ENCODE measurements at places on chromosomes 7 and 10.

DNA sequence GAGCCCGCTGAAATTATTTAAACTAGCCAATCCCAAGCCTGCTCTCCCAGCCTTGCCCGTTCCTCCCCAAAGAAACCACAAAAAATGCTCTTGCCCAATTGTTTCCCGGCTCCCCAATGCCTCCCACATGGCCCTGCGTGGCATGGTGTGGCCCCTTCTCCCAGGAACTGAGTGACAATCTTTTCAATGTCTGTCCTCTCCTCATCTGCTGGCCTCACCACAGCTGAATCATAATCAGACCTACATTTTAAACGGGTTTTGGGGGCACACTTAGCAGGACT lies 201.5 kb downstream of the PRPF18 start:
- no peak for DNase-seq

- peak; percentile 21 for DNase-seq
These were observed 556.5 kb upstream of the LRRN3 start for GRCh38 chr7:110534241-110534931.

GRCh38 chr7:9657257-9657656 lies 1223.8 kb downstream of the NXPH1 start:
- DNase-seq, result no peak

GRCh38 chr10:15200626-15201025 lies 32.1 kb upstream of the NMT2 start:
- DNase-seq, result no peak

DNA sequence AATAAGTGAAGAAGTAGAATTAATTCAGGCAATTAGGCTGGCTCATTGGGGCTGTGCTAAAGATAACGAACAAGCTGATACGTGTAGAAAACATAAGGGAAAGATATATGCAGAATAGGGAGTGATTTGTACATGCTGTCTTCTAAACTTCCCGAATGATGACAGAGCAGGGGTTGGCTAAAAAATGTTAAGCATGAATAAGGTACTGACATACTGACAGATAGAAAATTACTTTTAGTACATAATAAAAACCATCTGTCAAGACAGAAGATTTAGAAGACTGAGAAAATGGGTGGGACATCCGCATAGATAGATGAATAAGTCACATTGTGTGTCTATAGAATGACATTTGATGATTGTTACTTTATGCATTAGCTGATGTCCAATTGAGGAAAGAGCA lies 158.8 kb upstream of the ZNF804B start:
- DNase-seq, result no peak

DNA sequence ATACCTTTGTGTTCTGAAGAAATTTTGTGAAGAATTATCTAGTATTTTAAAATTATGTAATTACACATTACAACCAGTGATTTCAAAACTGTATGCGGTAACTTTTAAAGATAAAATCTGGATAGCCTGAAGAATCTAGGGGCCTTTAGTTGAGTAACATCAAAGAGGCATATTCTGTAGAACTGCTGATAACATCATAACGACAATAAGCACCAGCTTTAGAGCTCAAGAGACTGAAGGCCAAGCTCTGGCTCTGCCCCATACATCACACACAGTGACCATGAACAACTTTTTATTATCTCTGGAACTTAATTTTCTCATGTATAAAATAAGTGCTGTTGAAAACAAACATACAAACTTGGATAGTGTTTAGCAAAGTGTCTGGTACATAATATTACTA lies 121.1 kb upstream of the RHOBTB1 start:
- DNase-seq, result no peak

- no peak for DNase-seq
These were observed 560.8 kb upstream of the FZD8 start for GRCh38 chr10:36202881-36203280.

DNA sequence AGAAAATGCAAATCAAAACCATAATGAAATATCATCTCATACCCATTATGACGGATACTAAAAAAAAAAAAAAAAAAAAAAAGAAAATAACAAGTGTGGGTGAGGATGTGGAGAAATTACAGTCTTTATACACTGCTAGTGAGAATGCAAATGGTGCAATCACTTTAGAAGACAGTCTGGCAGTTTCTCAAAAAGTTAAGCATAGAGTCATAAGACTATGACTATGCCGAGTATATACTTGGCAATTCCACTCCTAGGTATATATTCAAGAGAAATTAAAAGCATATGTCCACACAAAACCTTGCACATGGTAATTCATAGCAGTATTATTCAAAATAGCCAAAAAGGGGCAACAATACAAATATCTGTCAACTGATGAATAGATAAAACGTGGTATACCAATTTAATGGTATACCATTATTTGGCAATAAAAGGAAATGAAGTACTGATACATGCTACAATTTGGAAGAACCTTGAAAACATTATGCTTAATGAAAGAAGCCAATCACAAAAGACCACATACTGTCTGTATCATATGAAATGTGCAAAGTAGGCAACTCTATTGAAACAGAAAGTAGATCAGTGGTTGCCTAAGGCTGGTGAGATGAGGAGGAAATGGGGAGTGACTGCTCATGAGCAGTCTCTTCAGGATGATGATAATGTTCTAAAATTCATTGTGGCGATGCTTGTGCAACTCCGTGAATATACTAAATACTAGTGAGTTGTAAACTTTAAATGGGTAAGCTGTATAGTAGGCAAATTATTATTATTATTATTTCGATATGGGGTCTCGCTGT lies 90.1 kb upstream of the NANOS1 start:
- DNase-seq, result no peak

- no peak for DNase-seq
These were observed 122.3 kb downstream of the SGMS1 start for GRCh38 chr10:50501478-50501877.

DNA sequence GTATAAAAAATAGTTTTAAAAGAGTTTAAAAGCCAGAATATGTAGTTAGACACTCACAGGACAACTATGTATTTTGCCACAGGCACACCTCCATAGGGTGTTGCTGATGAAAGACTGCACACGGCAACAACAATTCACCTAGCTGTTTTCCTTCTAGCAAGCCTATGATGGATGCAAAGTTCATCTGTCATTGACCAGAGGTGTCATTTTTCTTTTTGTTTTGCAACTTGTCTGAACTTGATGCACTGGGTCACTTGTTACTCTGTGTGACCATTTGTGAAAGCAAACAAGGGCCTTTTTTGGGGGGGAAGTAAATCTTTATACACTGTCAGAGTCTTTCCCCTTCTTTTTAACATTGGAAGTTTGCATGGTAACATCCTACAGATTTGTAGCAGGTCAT lies 258.0 kb upstream of the SEMA3A start:
- no peak for DNase-seq

GRCh38 chr7:138880881-138881578 lies 83.0 kb upstream of the ATP6V0A4 start:
- no peak for DNase-seq

DNA sequence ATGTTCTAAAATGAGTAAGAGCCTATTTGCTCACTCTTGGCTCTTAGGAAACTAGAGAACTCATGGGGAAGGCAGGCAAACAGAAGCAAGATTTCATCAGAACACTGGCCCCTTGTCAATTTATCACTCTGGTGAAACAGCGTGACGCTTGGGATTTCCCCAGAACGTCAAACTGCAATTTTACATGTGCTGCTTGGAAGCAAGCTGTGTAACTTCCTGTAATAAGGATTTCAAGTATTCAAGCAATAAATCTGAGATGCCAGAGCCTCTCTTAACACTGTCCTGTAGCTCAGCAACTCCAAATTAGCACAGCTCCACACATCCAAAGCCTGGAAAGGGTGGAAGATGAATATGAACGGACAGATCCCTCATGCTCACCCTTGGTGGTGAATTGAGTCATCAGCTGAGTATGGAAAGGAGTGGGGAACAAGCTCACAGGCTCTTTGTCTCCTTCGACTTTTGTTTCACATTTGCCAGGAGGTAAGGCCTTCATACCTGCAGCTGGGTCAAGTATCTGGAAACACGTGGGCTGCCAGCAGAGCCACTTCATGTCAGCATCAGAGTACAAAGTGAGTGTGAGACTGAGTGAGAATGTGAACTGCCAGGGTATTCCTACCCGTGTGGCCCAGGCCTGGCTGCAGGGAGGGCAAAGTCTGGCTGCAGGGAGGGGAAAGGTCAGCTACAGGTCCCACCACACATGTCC lies 140.4 kb upstream of the NAMPT start:
- DNase-seq, result no peak

DNA sequence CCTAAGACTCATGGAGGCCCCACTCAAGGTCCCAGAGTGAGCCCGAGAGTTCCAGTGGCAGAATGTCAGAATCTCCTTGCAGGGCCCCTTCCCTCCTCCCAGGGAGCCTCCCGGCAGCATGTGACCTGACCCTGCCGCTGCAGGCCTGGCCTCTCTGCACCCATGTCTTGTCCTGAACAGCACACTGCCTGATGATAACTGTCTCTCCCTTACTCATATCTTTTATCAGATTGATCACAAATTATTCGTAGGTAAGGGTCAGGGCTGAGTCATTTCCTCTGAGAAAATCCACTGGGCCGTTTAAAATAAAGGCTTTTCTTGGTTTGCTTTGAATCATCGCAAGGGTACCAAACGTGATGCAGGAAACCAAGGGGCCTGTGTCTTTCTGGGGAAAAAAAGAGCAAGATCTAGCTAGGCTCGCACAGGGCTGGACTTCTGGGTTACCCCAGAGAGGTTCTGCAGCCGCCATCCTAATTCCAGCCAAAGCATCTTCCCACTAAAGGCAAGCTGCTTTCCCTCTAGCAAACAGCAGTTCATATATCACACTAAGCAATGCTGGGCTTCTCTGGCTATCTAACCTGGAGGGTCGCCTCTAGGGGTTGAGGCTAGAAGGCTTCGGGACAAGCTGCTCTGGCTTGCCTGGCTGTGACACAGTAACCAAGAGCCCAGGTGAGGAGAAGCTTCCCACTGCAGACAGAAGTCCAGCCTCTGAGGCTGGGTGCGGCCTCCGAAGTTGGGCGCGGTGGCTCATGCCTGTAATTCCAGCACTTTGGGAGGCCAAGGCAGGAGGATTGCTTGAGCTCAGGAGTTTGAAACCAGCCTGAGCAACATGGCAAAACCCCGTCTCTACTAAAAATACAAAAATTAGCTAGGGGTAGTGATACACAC lies 104.9 kb downstream of the SPDYE5 start:
- DNase-seq, result no peak

GRCh38 chr10:116629340-116629739 lies 8.6 kb downstream of the PNLIPRP2 start:
- DNase-seq, result no peak

GRCh38 chr10:52954407-52954806 lies 181.8 kb upstream of the MBL2 start:
- no peak for DNase-seq

DNA sequence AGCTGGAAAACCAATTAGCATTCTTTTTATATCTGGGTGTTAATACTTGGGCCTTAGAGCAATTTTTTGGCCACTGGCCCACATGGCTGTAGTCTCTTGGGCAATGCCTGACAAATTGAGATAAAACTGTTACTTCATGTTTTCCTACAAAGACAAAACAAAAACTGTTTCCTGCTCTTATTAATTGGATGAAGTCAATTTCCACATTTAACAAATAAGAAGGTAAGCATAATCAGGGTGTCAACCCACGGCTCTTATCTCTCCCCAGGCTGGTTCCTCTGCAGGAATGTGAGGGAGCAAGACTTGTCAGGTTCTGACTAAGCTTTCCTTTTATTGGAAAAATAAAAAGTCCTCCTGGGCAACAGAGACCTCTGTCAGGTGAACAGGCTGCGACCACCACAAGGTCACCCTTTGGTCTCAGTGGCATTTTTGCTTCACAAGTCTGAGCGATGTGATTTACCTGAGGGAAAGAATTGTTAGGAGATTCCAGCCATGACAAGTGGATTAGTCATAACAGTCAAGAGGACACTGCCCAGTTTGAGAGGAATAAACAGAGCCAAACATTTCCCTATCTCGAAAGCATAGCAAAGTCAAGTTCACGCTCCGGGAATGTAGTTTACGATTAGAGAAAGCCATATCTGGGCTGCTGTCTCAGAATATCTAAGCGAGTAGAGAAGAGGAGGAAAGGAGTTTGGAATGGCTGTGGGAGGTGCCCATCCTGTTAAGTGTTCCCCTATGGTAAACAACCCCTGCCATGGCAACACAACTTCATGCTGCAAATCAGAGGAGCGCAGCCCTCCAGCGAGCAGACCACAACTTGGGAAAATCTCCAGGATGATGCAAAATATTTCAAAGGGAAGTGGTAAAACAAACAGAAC lies 144.4 kb downstream of the TES start:
- no peak for DNase-seq

DNA sequence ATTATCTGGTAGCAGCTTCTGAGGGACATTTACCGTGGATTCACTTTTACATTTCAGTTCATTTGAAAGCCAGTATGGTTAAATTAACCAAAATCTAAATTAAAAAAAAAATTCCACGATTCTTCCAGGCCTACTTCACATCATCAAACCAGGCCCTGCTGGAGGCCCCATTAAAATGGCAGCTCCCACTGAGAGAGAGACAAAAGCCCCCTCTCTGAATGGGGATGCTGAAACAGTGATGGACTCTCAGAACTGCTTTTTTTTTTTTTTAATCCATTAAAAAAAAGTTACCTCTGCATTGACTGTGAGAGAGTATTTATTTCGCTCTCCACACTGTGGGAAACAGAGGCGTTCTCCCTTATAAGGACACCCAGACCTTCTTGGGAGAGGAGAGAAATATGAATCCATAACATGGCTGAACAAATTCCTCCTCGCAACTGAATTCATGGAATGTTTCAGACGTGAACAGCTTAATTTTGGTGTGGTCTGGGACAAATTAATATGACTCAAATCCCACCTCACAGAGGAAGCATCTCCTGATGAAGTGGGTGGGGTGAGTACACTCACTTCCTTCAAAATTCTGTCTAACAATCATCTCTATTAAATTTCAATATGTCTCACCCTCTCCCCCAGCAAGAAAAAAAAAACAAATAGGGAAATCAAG lies 73.5 kb downstream of the SAMD9 start:
- DNase-seq, result no peak

GRCh38 chr10:4067531-4067930 lies 282.5 kb upstream of the KLF6 start:
- DNase-seq, result no peak

DNA sequence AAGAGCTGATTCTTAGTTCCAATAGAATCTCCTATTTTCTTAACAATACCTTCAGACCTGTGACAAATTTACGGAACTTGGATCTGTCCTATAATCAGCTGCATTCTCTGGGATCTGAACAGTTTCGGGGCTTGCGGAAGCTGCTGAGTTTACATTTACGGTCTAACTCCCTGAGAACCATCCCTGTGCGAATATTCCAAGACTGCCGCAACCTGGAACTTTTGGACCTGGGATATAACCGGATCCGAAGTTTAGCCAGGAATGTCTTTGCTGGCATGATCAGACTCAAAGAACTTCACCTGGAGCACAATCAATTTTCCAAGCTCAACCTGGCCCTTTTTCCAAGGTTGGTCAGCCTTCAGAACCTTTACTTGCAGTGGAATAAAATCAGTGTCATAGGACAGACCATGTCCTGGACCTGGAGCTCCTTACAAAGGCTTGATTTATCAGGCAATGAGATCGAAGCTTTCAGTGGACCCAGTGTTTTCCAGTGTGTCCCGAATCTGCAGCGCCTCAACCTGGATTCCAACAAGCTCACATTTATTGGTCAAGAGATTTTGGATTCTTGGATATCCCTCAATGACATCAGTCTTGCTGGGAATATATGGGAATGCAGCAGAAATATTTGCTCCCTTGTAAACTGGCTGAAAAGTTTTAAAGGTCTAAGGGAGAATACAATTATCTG lies 1.6 kb downstream of the LRRTM3 start:
- no peak for DNase-seq

GRCh38 chr7:138502023-138502767 lies 42.1 kb downstream of the TRIM24 start:
- DNase-seq, result no peak
